ENCODE measurements at places on chromosomes 4 and X. TPM values are rescaled to one million over a fixed set of nuclear protein-coding genes. Genes with fewer than 3 reads are reported as not detected.

The RNF150 gene
- total RNA-seq, result not detected

The MXRA5 gene
- total RNA-seq, result not detected

The CSAG1 gene
- not detected for total RNA-seq

The MEPE gene
- total RNA-seq, result not detected

DNA sequence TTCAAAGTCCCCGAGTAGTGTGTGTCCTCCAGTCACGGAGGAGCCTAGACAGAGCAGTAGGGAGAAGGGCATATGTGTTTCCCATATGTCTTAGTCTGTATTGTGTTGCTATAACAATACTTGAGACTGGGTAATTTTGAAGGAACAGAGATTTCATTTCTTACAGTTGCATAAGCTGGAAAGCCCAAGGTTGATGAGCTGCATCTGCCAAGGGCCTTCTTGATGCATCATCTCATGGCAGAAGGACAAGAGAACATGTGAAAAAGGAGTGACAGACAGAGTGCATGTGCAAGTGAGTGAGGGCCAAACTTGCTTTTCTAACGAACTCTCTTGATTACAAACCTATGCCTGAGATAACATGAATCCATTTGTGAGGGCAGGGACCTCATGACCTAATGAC, 243.4 kb downstream of the ARHGAP10 start:
- no peaks in the 10 kb centered on the region for H3K27me3 ChIP-seq
- no peaks in the 10 kb centered on the region for H3K36me3 ChIP-seq
- no peak overlapping the region for H3K4me3 ChIP-seq
- H3K4me1 ChIP-seq, result no peaks in the 10 kb centered on the region
- DNase-seq, result no peak

- H3K27me3 ChIP-seq, result no peaks in the 10 kb centered on the region
- no peaks in the 10 kb centered on the region for H3K36me3 ChIP-seq
- H3K4me3 ChIP-seq, result no peak overlapping the region
- no peak overlapping the region for H3K27ac ChIP-seq
Measured at GRCh38 chr4:11843340-11843739, 414.6 kb upstream of the HS3ST1 start.

- no peaks in the 10 kb centered on the region for H3K27me3 ChIP-seq
- H3K27ac ChIP-seq, result no peak overlapping the region
- H3K4me3 ChIP-seq, result no peak overlapping the region
- no peaks in the 10 kb centered on the region for H3K36me3 ChIP-seq
Measured at GRCh38 chrX:57156397-57157049, 19.3 kb upstream of the SPIN2A start.

- H3K36me3 ChIP-seq, result no peaks in the 10 kb centered on the region
- no peaks in the 10 kb centered on the region for H3K27me3 ChIP-seq
- no peak for DNase-seq
Measured at GRCh38 chr4:182231080-182231479, 12.1 kb upstream of the TENM3 start.

GRCh38 chrX:153960786-153961185, 10.8 kb downstream of the HCFC1 start:
- no peaks in the 10 kb centered on the region for H3K27me3 ChIP-seq
- H3K4me1 ChIP-seq, result peaks cover 12% of the 10 kb centered on the region
- no peak overlapping the region for H3K27ac ChIP-seq
- no peak overlapping the region for H3K4me3 ChIP-seq
- DNase-seq, result no peak
- peaks cover 24% of the 10 kb centered on the region for H3K36me3 ChIP-seq

DNA sequence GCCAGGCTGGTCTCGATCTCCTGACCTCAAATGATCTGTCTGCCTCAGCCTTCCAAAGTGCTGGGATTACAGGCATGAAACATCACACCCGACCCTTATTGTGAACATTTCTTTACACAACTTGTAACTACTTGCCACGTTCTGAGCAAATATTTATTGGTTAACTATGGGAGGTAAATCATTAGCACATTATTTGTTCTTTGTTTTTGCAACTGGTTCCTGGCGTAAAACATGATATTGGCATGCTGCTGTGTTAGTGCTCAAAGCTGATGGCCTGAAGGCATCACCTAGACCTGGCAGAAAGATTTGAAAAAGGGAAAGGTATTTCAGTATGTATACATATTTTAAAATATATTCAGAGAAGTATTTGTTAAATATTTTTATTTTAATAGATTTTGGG, 438.3 kb upstream of the PRKX start:
- no peak overlapping the region for H3K27ac ChIP-seq
- H3K4me3 ChIP-seq, result no peak overlapping the region
- no peaks in the 10 kb centered on the region for H3K36me3 ChIP-seq

- H3K27me3 ChIP-seq, result no peaks in the 10 kb centered on the region
- no peak for DNase-seq
- no peaks in the 10 kb centered on the region for H3K36me3 ChIP-seq
- no peak overlapping the region for H3K27ac ChIP-seq
- H3K4me3 ChIP-seq, result no peak overlapping the region
- H3K4me1 ChIP-seq, result no peaks in the 10 kb centered on the region
Measured at GRCh38 chr4:56086073-56086541, 137.4 kb downstream of the CEP135 start.

- H3K27ac ChIP-seq, result no peak overlapping the region
- H3K27me3 ChIP-seq, result no peaks in the 10 kb centered on the region
- no peak overlapping the region for H3K4me3 ChIP-seq
- peaks cover 13% of the 10 kb centered on the region for H3K4me1 ChIP-seq
- peak; percentile 74 for DNase-seq
Measured at GRCh38 chr4:123616951-123617461, 220.4 kb downstream of the SPRY1 start.
